Stimulated activated CD4-positive, alpha-beta T cell treated with anti-CD3 and anti-CD28 coated beads, Interleukin-15, amount 100 ng/mL, for 48 hours (primary cell): ENCODE measurements at places on chromosomes 1 and 21.

DNA sequence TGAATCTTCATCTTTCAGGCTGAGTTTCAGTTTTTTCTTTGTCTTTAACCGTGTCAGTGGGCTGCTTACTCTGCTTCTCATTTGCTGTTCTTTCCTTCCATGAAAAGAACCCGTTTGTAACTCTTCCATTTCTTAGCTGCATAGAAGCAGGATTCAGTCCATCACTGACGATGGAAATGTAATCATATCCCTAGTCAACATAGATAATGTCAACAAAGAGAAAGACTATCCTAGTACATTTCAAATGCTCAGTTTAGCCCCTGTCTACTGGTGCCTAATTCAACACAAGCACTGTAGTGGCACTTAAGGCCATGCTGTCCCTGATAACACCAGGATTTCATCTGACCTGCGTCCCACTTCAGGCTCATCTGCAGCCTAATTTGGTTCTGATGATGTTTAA lies 376 bp downstream of the GBP1 start:
- no peak for DNase-seq

- DNase-seq: no peak
Observed at GRCh38 chr1:222375701-222376100, 172.2 kb downstream of the HHIPL2 start.

- DNase-seq: no peak
Observed at GRCh38 chr1:244294599-244295224, 157.0 kb downstream of the ADSS2 start.

GRCh38 chr1:60670302-60670701 lies 412.1 kb upstream of the NFIA start:
- DNase-seq: no peak

GRCh38 chr1:205988585-205988995 lies 14.6 kb downstream of the RAB7B start:
- no peak for DNase-seq

- no peak for DNase-seq
Observed at GRCh38 chr1:1430114-1430982, 5.1 kb upstream of the VWA1 start.

DNA sequence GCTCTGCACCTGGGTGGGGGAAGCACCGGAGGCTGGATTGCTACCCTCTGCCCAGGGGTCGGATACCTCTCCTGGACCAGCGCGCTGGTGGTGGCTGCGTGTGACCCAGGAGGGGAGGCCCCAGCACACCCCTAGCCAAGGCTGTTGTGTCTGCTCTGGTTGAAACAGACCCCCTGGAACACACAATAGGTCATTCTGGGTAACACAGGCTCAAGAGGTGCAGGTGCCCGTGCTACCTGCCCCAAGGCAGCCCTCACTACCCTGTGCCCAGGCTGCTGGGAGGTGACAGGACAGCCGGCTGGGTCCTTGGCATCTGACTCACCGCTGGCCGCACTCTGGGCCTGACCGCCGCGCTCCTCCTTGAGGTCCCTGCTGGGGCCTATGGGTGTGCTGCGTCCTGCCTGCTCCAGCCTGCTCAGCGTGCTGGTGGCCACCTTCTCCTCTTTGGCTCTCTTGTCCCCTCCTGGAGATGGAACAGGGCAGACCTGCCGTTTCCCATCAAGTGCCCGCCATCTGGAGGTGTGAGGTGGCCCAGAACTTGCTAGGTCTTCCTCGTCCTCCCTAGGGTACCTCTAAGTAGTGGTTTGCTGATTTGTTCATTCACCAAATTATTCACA lies 30.0 kb downstream of the ZBTB17 start:
- DNase-seq: no peak

DNA sequence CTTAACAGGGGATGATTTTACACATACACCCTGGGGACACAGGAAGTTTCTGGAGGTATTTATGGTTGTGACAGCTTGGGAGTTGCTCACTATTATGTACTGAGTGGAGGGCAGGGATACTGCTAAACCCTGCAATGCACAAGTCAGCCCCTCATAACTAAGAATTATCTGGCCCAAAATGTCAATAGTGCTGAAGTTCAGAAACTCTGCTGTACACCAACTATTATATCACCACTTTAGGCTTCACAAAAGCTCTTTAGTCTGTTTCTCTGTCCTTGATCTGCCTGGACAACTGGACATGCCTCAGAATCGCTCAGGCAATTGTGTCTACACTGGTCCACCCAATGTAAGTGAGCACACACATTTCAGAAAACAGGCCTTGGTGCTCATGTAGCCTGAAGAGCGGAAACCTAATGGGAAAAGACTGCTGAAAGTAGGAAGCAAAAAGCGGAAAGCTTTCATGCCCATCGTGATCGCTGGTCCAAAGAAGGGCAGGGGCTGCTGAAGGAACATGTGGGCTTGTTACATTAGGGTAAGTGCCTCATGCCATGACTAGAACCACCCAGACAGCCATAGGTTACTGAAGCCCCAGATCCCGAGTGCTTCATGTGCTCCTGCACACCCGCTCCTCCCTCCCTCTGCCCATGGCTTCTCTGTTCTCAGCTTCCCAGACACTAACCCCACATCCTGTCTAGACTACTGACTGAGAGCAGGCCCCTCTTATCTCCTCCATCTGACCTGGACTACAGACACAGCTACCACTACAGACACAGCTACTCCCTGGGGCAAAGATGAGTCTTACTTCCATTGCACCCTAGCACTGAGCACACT lies 73.5 kb downstream of the LRIG2 start:
- DNase-seq: no peak

- no peak for DNase-seq
Observed at GRCh38 chr21:45528981-45529784, 13.1 kb downstream of the SLC19A1 start.

DNA sequence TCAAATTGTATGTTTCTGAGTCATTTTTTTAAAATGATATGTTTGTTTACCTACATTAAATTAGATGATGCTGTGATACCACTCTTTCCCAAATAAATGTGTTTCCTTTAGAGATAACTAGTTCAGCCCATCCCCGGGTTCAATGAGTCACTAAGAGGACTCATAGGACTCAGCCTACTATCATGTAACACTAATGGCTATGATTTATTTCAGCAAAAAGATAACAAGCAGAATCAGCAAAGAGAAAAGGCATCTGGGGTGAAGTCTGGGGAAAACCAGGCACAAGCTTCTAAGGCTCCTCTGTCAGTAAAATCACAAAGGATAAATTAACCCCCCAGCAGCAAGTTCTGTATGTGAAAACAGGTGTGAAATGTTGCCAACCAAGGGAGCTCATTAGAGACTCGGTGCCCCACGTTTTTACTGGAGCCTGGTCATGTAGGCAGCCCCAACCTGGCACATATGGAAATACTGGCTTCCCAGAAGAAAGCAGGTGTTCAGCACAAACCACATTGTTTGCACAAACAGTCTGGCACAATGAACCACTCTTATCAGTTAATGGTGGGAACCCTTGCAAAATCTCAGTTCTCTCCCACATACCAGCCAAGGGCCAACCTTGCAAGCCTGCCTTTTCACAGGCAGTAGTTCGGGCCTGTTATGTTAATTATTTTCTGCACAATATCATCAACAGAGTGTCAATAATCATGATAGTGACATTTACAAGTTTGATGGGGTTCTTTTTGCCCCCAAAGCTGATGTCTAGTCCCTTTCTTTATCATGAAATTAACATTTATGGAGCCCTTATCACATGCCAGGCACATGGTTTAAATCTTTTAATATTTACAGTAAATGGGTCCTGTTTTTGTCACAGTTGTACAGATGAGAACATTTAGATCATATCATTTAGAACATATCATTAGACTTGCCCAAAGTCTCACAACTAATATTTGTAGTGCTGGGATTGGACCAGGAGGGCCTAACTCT lies 23.1 kb upstream of the CNN3 start:
- DNase-seq: no peak

DNA sequence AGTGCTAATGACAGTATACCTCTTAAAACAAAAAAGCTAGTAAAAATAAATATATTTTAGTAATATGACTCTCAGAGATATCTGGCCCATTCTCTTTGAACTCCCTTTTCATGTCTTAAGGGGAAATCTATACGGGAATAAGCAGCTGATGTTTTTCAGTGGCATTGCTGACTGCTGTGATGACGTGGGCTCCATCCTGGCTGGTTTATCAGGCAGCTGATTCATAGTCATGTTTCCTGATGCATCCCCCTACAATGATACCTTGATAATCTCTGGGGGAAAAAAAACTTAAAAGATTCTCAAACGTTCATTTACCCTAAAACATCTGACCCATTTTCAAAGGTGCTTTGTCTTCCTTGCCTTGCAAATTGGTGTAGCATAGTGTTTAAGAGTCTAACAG lies 53.8 kb downstream of the ABCA4 start:
- no peak for DNase-seq

GRCh38 chr1:14941864-14942263 lies 211.7 kb upstream of the TMEM51 start:
- no peak for DNase-seq

DNA sequence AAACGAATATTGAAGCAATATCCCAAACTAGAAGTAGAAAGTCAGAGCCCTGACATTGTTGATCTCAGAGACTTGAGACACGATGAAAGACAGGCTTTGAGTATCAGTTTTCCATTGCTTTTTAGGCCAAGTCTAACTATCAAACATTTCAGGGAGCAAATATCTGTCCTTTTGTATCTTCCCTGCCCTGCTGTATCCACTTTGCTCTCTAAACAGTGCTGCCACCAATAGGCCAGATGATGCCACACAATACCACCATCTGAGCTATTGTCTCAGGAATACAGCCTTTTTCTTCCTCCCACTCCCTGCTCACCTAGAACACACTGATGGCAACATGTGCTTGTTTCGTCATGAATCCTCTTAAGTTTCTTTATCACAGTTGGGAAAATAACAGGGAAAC lies 62.6 kb upstream of the SPAG17 start:
- DNase-seq: no peak

DNA sequence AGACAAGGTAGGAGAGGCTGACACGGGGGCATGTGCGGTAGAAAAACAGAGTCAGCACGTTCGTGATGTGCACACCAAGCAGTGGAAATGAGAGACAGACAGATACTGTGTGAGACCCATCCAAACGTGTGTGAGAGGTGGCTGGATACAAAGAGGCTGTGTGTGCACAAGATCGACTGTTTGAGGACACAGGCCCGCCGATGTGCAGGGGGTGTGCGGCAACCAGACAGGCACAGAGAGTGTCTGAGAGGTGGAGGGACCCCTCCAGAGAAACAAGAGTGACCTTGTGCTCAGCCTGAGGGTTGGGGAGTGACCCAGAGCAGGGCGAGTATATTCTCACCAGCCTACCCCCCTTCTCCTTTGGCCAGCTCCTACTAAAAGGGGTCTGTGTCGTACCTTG lies 97.8 kb upstream of the IPO9 start:
- no peak for DNase-seq

DNA sequence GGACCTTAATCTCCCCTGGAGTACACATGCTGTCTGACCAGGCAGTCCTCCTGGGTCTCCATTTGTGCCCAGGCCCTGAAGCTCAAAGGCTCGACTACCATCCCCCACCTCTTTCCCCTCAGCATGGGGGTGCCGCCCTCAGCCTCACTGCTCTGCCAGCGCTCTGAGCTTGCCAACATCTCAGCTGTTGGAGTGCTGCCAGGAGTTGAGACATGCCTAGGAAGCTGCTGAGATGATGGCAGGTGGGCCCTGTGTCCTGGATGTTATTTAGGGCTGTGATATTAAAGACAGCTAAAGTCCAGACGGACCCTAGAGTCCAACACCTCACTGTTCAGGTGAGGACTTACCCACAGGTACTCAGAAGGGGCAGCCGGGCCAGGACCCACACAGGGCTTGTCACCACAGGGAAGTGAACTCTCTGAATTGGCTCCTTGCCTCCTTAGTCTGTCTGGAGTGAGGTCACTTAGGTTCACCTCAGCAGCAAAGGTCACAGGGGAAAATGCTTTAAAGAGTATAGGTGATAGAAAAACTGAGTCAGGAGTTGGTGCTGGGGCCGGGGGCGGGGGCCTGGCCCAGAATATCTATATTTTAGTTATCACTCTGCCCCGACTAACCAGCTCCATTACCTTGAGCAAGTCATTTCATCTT lies 19.7 kb upstream of the KCNC4 start:
- DNase-seq: no peak

DNA sequence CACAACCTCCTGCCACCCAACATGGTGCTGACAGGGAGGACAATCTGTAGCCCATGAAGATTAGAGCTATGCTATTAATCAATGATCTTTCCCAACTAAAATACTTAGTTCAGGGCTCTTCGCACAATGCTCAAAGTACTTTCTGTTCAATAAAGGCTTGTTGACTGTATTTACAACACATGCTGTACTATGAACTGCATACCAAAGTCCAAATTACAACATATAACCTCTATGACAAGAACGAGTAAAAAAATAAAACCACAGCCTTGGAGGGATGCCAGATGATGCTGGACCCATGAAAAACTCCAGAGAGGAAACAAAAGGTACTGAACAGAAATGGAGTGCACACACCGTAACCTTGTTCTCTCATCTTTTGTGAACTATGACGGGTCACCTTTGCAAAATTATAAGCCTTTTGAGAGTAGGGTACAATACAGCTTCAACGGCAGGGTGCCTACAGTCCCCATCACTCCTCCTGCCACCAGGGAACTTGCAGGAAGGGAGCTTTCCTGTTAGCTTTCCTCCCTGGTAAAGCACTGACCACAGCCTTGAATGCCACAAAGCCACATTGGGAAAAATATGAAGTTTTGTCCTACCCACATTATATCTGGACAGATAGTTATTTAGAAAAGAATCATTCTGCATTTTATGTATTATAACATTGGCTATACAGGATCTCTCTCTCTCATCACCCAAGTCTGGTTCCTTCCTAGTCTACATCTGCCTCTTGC lies 175.6 kb downstream of the NRIP1 start:
- DNase-seq: no peak

GRCh38 chr1:23475134-23475628 lies 8.8 kb downstream of the ASAP3 start:
- no peak for DNase-seq

- DNase-seq: no peak
Observed at GRCh38 chr1:208921259-208921658, 662.3 kb upstream of the CAMK1G start.

GRCh38 chr21:31376301-31376700 lies 32.2 kb upstream of the TIAM1 start:
- DNase-seq: no peak

- DNase-seq: no peak
Observed at GRCh38 chr1:6723621-6724428, 22.2 kb upstream of the DNAJC11 start.

GRCh38 chr1:205570796-205571537 lies 60.8 kb downstream of the ELK4 start:
- no peak for DNase-seq

DNA sequence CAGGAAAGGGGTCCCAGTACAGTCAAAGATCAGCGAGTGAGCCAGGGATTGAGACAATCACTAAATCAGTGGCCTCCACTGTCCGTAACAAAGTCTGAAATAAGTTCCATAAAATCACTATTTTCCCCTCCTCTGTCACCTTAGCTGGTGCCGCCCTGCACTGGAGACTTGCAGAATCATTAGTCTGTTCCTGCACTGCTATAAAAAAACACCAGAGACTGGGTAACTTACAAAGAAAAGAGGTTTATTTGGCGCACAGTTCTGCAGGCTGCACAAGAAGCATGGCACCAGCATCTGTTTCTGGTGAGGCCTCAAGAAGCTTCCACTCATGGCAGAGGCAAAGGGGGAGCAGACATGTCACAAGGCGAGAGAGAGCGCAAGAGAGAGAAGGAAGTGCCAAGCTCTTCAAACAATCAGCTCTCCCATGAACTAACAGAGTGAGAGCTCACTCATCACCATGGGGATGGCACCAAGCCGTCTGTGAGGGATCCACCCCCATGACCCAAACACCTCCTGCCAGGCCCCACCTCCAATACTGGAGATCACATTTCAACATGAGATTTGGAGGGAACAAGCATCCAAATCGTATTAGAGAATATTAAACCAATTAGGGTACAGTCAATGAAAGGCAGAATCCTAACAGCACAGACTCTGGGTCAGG lies 129.8 kb upstream of the TIAM1 start:
- DNase-seq: no peak
